ENCODE measurements at places on chromosomes 2 and 18.
A peak's percentile ranks its signal among the peaks of the same experiment; 100 is the strongest.

- no peak for DNase-seq
Measured at GRCh38 chr2:236665101-236665500, 95.5 kb downstream of the ACKR3 start.

DNA sequence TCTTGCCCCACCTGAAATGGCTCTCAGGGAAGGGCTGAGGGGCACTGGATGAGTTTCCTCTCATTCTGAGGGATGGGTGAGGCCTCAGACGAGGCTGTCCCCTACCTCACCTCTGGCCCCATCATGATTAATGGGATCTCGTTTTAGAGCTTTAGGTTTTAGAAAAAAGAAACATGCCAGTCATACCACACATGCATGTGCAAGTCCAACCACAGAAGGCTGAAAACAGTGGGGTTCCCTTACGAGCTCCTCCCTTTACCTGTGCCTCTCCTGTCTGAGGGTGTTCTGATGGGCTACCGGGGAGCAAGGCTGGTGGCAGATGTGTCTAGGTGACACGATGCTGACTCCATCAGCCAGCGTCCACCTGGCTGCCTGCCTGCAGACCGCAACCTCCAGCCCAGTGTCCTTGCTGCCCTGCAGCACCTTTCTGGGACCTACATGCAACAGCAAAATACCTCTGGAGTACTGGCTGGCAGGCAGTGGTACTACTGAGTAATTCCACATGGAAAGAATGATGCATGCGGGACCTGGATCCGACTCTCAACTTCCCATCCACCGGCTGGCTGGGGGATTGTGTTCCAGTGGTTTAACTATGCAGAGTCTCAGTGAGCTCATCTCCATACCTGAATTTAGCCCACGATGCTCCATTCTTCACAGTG is 9.1 kb upstream of the LYPD6B start:
- DNase-seq = no peak

DNA sequence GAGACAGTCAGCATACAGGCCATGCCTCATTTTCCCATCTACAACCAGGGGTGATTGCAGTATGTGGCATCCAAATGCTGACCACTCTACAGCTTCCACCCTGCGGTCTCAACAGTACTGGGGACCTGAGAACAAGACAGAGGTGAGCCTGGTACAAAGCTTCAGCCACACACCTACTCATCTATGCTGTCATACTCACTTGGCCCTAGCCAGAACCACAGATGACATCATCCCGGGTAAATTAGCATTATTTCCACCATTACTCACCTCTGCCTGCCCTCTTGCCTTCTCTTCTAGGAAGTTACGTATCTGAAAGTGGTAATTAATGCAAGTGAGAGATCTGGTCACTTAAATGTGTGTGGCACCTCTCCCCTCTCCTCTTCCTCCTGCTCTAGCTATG is 208.2 kb upstream of the ARL4C start:
- peak; percentile 83 for DNase-seq

- peak; percentile 74 for DNase-seq
Measured at GRCh38 chr2:64311948-64312621, 141.9 kb upstream of the LGALSL start.

DNA sequence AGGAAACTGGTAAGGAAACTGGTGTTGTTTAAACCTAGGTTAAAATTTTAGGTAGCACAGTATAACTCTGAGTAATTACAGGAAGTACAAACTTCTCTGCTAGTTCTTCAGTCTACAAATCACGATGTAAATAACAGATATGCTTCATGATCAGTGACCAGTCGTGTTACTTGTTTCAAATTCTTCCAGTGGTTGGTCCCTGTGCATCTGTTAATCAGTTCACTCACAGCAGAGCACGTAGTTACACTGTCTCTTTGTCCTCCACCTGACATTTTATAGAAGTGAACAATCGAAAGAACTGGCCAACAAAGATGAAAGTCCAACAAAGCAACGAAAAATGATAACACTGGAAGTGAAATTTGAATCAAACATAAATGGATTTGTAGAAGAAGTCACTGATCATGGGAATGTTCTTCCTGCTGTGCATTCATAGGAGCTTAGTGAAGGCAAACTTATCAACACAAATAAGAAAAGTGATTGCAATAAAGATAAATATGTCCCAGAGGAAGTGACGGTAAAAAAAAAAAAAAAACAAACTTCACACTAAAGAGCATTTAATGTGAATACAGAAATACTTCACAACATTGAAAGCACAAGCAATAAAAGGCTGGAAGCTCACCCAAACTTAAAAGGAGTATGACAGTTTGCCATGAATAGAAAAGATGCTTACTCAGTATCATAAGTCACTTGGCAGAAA is 7.0 kb downstream of the EIF2AK2 start:
- DNase-seq = no peak

DNA sequence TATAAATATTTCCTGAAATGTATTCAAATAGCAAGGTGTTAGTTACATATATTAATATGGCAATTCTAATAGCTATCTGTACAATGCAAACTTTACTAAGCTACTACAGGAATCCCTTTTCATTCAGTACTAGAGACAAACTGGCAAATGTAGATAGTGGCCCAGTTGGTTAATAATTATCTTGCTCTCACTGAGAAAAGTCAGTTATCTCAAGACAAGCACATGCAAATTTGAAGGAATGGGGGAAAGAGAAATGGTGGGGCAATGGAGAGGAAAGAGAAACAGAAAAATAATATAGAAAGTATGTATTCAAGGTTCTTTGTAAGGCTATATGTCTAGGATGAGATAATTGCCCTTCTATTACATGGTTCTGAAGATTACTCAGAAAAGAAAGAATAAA is 280.0 kb downstream of the FIGN start:
- DNase-seq = no peak

DNA sequence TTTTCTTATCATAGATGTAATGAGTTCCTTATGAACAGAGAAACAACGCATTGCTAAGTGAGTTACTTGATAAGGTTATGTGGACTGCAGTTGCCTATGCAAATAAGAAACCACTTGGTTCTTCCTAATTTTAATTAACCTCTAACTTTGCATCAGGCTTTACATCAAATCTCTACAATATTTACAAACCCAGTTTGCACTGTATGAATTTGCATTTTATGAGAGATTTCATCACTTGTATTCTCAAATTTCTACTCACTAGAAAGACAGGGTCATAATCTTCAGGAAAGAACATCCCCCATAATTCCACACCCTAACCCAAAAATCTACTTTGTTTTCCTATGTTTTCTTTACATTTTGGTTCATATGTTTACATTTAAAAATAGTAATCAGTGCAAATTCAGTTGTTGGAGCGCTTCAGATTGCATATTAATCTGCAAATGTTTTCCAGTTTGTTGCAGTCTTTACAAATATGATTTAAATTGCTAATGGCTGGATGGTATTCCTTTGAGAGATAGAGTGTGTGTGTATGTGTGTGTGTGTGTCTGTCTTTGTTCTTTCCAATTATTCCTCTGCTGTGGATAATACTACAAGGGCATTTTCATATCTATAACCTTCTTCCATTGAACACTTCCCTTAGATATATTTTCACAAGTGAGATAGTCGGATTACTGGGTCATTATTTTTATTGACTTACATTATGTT is 106.1 kb downstream of the COL4A4 start:
- DNase-seq = no peak

GRCh38 chr2:137960223-137960622 is 4.0 kb upstream of the HNMT start:
- no peak for DNase-seq

GRCh38 chr2:229713371-229714079 is 830 bp downstream of the DNER start:
- peak; percentile 58 for DNase-seq

DNA sequence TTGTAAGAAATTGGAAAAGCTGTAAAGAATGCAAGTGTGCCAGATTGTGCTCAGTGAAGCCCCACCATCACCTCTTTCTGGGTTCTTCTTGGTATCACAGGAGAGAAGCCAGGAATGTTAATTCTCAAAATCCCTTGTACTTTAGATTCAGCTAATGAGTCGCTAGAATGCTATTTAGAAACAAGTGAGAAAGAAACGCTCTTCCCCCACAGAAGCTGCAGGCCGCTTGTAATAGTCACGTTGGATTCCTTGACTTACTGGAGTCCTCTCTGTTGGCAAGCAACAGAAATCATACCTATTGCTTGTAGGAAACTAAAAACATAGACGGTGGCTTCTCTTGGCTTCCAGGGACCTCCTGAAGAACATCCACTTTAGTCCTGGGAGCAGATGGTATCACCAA is 375.6 kb upstream of the LRATD1 start:
- peak; percentile 69 for DNase-seq

DNA sequence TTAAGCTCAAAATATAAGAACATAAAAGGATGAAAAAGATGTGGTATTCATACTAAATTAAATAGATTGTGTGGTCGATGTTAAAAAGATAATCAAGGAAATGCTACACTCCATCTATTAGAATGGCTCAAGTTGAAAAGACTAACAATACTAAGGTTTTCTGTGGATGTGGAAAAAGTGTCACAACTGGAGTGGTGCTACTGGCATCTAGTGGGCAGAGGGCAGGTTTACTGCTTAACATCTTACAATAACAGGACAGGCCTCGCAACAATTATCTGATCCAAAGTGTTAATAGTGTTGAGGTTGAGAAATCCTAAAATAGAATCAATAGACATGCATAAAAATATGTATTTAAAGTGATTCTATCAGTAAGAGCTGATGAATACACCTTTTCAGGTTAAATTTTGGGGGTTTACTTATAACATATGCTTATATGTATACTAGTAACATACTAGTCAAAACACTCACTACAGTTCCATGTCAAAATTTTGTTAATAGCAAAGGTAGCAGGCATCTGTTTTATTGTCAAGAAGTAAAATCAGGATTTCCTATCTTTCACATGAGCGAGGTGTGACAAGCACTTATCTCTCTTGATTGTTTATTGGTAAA is 91.5 kb upstream of the TMEFF2 start:
- DNase-seq = peak; percentile 69

GRCh38 chr2:98465456-98466226 is 21.0 kb downstream of the INPP4A start:
- peak; percentile 67 for DNase-seq

- DNase-seq = no peak
Measured at GRCh38 chr2:43792653-43793052, 18.8 kb downstream of the DYNC2LI1 start.

DNA sequence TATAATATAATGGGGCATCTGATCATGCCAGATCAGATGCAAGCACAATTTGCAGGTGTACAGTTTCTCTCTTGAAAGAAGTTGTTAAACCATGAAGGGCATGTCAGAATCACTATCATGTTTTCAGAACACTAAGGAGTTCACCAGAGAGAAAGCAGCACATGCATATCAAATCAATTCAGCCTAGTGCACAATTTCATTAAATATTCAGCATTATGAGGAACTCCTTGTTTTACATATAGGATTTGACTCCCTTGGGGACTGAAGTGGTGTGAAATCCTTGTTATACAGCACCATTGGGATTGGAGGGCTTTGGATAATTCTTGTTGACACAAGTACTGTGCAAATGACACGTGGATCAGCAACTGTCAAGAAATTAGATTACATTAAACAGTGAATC is 562.1 kb upstream of the KLHL29 start:
- DNase-seq = no peak

- DNase-seq = no peak
Measured at GRCh38 chr2:200851398-200852248, 12.8 kb downstream of the CLK1 start.

DNA sequence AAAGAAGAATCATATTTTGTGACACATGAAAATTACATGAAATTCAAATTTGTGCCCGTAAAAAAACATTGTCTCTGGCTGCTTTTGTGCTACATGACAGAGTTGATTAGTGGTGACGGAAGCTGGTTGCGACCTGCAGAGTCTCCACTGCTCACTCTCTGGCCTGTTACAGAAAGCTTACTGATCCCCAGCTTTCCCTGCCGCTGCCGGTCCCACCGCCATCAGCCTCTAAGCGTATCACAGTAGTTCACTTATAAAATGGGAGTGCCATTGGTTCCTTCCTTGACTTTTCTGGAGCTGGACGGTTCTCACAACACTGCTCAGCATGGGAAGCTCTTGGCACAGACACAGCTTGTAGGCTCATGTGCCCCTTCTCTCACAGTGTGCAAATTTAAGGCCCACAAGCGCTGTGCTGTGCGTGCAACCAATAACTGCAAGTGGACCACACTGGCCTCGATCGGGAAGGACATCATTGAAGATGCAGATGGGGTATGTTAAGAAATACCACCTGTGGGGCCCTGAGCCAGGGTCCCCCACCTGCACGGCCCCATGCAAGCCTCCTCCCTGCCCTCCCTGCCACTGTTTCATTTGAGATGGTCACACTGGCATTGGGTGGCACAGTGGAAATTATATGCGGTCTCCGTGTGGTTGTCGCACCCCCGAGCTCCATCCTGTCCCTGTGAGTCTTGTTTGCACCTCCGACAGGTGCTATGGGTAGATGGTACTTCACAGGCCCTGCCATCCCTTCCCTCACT is 81.3 kb downstream of the DGKD start:
- DNase-seq = no peak

DNA sequence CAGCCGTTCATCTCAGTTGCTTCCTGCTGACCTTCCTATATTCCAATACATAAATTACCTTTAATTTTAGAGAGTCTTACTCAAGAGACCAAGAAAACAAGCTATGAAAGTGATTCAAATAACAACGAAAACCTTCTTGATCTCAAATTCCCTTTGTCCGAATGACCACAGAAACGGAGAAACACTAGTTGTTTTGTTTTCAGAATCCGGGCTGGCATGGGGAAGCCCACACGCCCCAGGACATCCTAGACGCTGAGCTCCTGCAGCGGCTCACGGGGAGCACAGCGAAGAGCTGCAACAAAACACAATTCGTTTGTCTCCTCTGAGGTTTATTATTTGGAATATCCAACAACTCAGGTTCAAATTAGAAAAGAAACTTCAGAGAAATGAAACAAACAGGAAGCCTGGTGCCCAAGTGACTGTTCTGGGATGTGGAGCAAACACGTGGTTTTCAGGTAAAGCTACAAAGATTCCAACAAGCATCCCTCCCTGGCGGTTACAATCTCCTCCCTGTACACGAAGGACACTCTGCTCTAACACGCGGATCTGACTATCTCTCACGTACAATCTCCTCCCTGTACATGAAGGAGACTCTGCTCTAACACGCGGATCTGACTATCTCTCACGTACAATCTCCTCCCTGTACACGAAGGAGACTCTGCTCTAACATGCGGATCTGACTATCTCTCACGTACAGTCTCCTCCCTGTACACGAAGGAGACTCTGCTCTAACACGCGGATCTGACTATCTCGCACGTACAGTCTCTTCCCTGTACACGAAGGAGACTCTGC is 237.5 kb downstream of the TWIST2 start:
- no peak for DNase-seq

- no peak for DNase-seq
Measured at GRCh38 chr2:233444501-233444900, 90.2 kb downstream of the DGKD start.

DNA sequence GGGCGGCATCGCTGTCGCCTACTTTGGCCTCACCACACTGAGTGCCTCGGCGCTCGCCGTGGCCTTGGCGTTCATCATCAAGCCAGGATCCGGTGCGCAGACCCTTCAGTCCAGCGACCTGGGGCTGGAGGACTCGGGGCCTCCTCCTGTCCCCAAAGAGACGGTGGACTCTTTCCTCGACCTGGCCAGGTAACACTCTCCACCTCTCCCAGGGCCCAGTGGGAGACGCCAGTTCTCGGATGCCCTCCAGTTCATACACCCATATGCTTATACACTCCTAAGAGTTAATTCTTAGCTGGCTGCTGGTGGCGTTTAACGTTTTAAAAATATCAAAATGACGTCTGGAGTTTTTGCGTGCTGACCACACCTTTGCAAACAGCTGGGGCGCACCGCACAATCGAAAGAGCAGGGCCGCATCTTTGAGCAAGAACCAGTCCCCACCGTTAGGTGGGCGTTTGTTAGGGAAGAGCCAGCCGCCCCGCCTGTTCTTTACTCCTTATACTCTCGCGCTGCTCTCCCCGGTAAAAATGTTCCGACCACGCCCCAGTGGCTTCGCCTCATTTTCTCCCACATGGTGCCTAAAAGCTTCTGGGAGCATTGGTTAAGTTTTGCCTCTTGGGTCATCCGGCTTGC is 899 bp downstream of the SLC1A4 start:
- no peak for DNase-seq
